ENCODE measurements at places on chromosomes 7 and 10.

DNA sequence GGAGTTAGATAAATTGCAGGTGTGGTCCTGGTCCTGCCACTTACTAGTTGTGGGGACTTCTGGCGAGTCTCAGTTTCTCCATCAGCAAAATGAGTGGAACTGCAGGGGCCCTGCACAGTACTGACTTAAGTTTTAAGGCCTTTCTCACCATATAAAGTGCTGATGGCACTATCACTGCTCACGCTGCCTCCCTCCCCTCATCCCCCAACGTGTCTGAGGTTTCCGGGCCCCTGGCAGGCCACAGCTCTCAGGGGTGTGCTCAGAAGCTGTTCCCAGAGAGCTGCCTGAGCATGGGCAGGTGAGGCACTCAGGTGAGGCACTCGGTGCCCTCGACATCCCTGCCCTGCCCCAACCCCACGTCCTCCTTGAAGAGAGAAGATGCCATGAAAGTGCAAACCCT is 74.2 kb downstream of the VOPP1 start:
- no peak for DNase-seq

DNA sequence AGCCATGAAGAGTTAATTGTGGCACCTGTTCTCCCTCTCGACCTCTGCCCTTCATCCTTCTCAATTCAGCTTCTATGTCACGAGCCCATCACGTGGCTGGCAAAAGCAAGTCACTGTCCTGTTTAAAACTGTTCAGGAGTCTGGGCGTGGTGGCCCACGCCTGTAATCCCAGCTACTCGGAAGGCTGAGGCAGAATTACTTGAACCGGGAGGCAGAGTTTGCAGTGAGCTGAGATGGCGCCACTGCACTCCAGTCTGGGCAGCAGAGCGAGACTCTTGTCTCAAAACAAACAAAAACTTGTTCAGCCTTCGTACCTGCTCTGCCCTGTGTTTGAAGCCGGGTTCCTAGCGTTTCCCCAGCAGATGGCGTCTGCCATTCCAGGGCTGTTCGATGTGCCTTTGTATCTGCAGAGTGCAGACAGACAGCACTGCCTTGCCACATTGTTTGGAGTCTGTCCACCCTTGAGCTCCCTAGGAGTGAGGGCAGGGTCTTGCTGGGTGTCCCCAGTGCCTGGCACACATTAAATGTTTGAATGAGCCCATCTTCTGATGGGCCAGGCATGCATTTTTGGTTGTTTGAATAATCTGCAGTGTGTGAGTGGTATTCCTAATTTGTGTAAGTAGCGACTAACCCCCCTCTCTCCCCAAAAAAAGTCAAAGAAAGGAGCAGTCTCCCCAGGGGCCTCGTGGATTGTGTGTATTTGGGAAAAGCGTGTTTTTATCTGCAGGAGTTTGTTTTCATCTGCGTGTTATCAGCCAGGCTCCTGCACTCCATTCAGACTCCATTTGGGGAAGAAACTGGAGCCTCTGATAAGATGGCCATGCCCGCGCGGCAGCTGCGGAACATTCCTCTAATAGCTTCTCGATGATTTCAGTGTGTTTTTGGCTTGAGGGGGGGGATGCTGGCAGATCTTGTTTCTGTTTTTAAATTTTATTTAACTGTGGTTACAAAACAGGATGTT is 61.2 kb downstream of the DNAJB6 start:
- DNase-seq, result peak; percentile 77

- peak; percentile 21 for DNase-seq
Measured at GRCh38 chr7:46391231-46392201, 470.4 kb upstream of the IGFBP3 start.

DNA sequence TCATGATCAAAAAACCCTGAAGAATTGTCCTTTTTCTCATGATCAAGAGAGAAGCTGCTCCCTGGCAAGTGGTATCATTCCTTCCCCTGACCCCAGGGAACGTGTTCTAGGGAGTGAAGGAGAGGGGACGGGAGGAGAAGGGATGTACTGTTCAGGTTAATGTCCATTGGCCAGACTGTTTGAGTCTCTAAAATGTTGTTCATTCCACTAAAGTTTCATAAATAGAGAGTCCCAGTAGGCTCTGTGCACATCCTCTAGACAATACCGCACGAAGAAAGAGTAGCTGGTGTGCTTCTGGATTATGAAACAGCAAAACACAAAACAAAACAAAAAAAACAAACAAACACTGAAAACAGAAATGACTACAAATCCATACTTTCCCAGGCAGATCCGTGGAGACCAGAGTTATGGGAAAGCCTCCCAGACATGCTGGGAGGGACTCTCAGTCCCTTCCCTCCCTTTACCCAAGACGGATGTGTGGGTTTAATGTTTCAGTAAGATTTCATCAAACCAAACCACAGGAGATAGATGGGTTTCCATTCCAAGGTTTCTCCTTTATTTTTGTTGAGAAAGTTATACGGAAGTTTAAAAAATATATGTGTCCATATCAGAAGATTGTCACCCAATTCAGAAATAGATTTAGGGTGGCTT is 66.5 kb upstream of the TNS3 start:
- DNase-seq, result no peak

DNA sequence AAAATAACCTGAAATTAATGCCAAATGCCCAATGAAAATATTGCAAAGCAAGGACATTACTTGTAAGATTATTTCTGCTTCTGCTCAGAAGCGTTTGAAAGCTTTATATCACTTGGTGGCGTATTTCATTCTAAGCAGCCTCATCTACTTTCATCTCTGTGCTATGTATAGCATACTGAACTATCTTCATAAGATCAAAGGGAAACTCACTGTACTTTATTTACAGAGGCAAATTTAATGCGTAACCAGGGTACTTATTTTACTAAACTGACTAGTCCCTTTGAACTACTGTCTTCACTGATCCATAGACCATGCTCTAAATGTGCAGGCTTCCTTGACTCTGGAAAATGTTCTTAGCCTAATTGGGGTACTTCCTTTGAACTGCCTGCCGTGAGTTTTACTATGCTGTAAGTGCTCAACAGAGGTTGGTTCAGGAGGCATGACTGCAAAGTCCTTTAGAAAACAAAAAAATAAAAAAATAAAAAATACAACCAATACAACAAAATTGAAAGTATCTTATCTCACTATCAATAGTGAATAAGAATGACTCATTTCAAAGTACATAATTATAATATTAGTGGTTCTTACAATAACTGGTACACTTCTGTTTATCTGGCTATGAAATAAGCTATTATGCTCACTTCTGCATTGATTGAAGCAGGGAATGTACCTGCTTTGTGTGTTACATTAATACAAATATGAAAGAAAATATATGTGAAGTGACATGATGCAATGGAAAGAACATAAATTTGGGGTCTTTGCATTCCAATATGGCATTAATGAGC is 41.0 kb upstream of the TSPAN12 start:
- DNase-seq, result no peak

DNA sequence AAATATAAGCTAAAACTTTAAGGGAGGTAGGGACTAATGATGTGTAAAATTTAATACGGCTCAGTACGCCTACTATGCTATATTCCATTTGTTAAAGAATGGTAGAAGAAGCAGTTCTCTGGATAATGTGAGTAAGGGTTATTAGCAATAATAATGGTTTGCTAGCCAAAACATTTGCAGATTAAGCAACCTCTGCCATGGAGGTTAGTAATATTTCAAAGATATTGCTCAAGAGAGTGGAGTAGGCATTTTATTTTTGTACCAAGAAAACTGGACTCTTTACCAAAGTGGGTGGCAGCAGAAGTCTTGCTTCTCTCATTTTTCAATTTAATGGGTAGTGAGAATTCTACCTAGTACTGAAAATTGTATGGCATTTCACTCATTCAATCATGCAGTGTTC is 158.9 kb upstream of the TMEM106B start:
- DNase-seq, result no peak

- DNase-seq, result no peak
Measured at GRCh38 chr10:59633063-59633462, 76.6 kb downstream of the SLC16A9 start.

- DNase-seq, result peak; percentile 86
Measured at GRCh38 chr7:29105752-29106668, 40.3 kb downstream of the CPVL start.

DNA sequence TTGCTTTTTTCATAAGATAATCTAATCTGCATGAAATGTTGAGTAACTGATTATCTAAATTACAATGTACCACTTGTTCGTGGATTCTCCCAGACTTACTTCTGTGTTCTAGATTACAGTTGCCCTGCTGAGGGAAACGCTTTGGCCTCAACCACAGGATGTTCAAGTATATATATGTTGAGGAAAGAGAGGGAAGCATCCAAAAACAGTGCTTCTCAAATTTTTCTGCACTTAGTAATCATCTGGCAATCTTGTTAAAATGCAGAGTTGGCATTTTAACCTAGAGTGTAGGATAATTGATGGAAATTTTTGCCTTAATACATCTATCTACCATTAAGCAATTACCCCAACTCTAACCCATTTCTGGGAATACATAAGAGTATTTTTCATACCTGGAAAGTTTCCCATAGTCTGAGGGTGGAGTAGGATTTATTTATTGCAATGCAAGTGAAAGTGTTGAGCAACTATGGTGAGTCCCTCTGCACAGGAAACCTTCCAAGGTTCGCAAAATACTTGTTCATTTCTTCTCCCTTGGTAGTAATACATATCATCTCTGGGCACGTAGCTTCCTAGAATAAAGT is 59.6 kb upstream of the C1GALT1 start:
- DNase-seq, result no peak

- DNase-seq, result no peak
Measured at GRCh38 chr10:42933448-42934340, 143.2 kb upstream of the RET start.

- DNase-seq, result no peak
Measured at GRCh38 chr7:20227291-20227795, 10.2 kb upstream of the MACC1 start.

DNA sequence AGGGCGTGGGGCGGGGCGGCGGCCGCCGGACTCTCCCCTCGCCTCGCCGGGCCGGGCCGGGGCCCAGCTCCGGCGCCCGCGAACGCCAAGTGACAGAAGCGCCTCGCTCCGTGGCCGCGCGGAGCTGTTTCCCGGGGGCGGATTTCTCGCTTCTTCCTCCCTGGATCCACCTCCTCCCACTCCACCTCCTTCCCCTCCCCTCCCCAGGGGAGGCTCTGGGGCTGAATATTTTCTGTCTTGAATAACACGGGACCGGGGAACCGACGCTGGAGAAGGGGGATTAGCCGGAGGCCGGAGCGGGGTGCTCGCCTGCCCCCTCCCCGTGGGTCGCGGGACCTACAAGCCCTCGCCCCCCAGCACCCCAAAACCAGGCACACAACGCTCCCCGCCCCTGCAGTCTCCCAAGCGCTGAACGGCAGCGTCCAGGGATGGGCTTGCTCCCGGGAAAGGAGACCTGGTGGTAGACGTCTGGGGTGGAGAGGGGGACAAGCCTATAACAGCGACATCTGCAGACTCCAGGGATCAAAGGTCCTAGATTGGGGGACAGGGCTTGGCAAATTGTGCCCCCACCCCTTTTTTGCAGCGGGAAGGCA is at the start of gene ARHGAP21:
TSS of gene ARHGAP21 (minus strand) at position 100 of the 593 bp plus-strand sequence. CDS start 1,988 bp downstream, outside the sequence.
- peak; percentile 81 for DNase-seq

- no peak for DNase-seq
Measured at GRCh38 chr10:113093188-113094113, 143.4 kb downstream of the TCF7L2 start.

GRCh38 chr10:4710858-4711257 is 115.1 kb upstream of the AKR1E2 start:
- DNase-seq, result no peak

DNA sequence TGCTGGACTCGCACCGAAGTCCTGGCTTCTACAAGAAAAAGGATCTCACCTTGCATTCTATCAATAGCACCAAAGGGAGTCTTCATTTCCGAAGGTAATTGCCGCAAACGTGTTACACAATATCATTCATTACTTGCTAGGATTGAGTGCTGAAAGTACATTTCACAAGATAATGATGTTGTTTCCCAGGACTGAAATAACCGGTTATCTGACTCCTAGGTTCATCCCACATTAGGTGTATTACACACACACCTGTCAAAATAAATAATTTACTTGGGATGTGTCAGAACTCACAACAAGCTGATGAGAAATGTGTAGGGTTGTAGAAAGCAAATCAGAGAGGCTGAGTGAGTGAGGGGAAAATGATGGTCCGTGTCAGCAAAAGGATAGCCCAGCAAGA is 219.4 kb upstream of the RHOBTB1 start:
- DNase-seq, result no peak

DNA sequence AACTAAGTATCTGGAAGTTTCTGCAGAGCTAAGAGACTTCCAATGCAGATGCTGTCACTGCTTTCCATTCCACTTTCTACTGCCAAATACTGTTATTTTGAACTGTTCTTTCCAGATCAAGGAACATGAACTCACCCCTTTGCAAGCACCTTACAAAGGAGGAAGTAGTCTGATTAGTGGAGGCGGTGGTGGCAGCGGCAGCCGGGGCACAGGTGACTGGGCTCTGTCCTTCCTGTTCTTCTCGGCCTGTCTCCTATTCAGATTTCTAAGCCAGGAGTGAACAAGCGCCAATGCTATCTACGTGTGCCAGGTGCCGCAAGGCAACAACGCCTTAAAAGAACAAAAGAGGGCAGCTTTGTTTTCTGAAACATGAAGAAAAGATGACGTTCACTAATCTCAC is 44.9 kb downstream of the BEND7 start:
- DNase-seq, result no peak

DNA sequence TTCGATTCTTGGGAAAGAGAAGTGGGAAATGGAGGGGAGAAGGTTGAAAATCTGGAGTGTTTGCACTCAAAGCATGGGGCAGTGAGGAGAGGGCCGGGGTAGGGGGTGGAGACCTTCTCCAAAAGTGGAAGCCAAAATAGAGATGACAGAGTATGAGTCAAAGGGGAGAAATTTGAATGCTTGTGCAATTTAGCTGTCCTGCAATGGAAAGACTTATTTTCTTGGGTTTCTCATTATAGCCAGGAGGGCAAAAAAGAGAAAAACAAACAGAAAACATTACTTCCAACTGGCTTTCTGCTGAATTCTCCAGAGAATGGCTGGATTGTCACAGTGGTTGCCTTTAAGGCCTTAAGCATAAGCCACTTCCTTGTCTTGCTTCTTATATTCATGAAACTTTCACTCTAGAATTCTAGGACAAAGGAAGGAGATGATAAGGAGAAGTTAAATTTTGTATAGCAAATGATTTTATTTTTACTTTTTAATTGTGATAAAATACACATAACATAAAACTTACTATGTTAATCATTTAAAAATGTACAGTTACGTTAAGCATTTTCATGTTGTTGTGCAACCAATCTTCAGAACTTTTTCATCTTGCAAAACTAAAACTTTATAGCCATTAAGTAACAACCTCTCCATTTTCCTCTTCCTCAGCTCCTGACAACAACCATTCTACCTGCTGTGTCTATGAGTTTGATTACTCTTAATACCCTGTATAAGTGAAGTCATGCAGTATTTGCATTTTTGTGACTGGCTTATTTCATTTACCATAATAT is 100.2 kb downstream of the GPR85 start:
- DNase-seq, result peak; percentile 72

DNA sequence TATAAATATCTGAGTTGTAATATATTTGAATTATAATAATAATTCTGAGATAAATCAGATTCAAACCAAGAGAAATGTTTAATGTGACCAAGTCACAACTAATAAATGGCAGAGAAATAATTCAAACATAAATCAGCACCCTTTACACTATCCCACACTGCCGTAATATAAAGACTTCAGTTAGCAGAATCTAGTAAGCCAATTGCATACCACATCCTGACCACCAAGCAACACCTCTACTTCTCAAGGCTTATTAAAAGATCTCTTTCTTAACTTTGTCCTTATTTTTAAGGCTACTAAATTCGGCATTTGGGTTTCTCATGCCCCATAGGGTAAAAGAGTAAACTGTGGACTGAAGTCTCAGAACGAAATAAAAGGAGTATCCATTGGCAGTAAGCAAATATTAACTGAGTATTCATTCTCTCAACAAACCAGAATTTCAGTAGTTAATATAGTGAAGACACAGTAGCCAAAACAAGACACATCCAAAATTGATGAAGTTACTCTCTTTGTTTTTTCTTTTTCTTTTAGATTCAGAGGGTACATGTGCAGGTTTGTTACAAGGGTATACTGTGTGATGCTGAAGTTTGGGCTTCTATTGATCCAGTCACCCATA is 14.8 kb downstream of the ACBD5 start:
- no peak for DNase-seq

All from trophoblast cell (in vitro differentiated cells and primary cell).